ENCODE measurements at places on chromosomes 2 and 18.
A peak's percentile ranks its signal among the peaks of the same experiment; 100 is the strongest.

DNA sequence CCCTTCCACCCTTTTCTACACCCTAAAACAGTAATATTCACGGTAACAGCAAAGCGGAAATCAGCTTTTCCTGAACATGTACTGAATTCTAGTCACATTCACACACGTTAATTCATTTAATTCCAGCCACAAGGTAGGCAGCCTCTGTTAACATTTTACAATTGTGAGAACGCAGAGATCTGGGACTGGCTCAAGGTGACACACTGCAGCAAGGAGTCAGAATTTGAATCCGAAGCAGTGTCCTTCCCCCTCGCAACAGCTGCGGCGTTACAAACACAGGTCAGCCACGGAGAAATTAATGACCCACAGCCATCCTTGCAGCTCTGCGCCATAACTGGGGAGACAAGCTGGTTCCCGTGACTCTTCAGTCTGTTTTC, 818 bp upstream of the SLC20A1 start:
- DNase-seq: no peak

GRCh38 chr18:73503326-73503725, 635.5 kb upstream of the NETO1 start:
- DNase-seq: no peak

- DNase-seq: no peak
Observed at GRCh38 chr2:174965992-174966744, 39.0 kb downstream of the CHN1 start.

GRCh38 chr18:76913583-76913982, 91.2 kb downstream of the ZNF236 start:
- DNase-seq: no peak

DNA sequence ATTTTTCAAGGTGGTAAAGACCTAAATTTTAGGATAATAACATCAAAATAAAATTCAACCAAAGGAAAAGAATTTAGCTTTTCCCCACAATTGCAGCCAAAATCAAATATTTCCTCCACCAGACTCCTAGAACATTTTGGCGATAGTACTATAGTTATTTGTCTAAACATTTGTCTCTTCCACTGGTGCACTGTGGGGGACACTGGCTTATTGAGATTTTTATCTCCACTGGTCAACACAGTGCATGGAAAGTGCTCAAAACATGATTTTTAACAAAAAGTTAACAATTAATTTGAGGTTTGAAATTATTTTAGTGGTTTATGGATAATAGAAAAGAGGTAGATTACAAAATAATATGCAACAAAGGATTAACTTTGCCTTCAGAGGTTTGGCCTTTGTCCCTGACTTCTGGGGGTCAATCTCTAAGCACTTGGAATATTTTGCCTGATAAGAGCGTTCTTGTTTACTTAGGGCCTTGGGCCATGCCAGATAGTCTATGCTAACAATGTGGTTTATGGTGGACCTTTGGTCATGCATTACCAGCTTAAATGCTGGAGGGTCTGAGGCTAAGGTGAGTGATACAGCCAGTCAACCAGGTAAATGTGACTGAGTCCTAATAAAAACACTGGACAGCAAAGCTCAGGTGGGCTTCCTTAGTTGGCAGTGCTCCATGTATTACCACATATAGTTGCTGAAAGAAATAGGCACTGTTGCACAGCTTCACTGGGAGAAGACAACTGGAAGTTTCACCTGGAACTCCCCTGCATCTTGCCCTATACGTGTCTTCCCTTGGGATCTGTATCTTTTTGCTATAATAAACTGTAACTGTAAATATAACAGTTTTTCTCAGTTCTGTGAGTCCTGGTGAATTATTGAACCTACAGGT, 67.2 kb upstream of the SATB2 start:
- DNase-seq: no peak

DNA sequence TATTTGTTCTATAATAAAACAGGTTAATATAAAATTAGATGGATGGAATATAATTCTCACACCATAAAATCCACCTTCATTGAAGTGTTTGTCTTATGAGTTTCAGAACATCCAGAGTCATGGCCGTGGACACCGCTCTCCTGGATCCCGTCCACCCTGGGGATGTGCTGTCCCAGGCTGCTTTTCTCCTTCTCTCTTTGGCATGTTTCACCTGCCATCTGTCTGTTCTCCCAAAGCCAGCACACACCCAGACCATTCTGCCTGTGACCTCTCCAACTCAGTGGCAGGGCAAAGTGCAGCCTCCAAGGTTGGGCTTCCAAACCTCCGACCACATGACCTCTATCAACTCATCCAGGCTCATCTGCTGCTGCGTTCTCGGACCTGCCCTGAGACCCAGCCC, 104.7 kb downstream of the MYT1L start:
- DNase-seq: no peak

DNA sequence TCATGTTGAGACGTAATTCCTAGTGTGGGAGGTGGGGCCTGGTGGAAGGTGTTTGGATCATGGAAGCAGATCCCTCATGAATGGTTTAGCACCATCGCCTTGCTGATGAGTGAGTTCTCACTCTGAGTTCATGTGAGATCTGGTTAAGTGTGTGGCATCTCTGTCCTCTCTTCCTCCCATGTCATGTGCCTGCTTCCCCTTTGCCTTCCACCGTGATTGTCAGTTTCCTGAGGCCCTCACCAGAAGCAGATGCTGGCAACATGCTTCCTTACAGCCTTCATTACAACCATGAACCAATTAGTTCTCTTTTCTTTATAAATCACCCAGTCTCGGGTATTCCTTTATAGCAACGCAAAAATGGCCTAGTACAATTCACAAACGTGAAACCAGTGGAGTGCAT, 14.6 kb upstream of the MCM6 start:
- DNase-seq: no peak

- DNase-seq: no peak
Observed at GRCh38 chr2:218849721-218850120, 9.9 kb upstream of the WNT6 start.

GRCh38 chr2:136250131-136250530, 132.2 kb upstream of the CXCR4 start:
- DNase-seq: no peak

GRCh38 chr18:36296650-36297416, 680 bp upstream of the FHOD3 start:
- DNase-seq: peak; percentile 46

DNA sequence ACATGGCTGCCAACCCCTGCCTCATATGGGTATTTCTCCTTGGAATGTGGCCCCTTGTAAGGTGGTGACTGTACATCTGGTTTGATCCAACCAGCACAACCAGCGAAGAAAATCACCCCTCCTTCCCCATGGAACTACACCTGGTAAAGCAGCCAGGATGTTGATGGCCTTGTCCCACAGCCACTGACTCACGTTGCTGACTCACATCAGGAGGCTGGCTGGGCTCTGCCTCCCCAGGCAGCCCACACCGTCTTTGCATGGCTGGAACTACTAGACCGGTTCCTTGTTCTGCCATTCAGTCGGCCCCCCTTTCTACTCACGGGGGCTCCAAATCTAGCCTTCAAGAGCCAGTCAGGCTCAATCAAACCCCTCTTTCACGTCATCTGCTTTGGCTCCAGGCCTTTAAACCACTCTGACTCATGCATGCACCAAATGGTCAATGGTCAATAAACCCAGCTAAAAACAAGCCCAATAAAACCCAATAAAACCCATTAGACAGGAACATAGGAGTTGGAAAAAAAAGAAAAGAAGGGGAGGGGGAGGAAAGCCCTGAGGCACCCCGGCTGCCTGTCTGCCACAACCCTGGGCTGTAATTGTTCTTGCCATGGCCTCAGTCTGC, 114.8 kb downstream of the PLB1 start:
- peak; percentile 51 for DNase-seq

DNA sequence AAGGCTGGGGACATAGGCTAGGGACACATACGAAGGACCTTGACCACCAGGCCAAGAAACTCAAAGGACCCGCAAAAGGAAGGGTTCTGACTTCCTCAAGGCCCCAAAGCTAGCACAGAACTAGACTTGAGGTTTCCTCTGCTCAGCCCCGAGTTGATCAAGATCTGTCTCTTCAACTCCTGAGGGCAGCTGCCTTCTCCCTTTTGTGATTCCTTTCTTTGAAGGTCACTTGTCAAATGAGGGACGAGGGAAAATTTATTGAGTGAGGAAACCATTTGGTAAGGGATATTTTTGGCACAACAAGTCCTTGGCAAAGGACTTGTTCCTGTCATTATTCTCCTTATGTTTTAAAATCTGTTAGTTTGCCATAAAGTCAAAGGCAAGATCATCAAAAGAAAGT, 12.3 kb upstream of the ROCK2 start:
- no peak for DNase-seq

GRCh38 chr2:176039375-176039774, 37.3 kb upstream of the LNPK start:
- no peak for DNase-seq

DNA sequence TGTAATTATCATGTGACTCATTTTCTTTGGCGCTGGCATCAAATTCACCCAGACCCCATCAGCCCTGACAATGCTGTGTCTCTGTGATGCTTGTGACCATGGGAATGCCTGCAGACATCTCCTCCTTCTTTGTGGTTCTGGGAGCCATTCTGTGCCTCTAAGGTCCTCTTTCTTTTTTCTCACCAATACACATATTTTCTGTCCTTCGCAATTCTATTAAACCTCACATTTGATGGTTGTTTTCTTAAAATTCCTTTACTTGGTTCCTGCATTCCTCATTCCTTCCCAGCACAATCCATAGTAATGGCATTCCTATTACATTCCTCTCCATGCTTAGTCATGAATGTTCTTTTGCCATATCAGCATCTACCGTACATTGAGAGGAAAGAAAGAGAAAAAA, 375.3 kb downstream of the PIK3C3 start:
- no peak for DNase-seq

DNA sequence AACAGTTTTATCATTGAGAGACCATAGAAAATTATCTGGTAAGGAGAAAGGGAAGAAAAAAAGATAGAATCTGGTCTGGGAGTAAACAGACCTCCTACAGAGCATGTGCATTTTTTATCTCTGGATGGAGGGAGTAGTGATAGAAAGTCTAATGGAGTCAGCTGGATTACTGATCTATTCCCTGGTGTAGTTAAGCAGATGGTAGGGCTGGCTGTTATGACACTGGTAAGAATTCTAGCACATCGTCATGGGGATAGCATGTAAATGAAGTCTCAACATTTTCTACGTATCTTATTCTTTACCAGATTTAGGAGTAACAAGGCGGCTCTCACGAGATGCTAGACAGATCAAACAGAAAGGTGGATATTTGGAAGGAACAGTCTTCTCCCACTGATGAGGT, 407.4 kb downstream of the NRXN1 start:
- no peak for DNase-seq

DNA sequence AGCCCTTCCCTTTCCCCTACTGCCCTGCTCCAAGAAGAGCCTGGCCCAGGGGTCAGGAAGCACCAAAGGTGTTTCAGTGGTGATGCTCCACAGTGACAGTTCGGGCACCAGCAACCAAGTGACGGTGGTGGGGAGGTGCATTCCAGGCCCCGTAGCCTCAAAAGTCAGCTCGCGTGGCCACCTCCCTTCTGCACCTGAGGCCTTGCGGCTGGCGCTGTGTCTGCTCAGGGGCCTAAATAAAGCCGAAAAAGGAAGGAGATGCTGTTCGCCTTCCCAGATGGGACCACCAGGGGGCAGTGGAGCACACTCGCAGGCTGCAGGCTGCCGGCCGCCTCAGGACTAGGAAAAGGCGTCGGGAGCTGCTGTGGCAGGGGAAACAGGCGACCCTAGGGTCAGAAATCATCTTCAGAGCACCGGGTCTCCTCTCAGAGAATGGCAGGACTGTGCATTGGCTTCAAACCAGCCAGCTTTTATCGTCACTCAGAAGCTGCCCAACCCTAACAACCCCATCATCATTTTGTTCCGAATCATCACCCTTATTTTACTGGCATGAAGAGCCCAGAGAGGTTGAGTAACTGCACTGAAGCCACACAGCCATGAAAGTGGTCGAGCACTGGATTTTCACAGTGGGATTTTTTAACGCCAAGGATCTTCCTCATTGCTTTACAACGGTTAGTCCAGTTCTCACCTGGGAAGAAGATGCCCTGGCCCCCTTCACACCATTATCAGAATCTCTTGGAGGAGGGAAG, 213.0 kb upstream of the CELF4 start:
- DNase-seq: peak; percentile 18

- DNase-seq: no peak
Observed at GRCh38 chr2:12116228-12116750, 369.9 kb downstream of the LPIN1 start.

DNA sequence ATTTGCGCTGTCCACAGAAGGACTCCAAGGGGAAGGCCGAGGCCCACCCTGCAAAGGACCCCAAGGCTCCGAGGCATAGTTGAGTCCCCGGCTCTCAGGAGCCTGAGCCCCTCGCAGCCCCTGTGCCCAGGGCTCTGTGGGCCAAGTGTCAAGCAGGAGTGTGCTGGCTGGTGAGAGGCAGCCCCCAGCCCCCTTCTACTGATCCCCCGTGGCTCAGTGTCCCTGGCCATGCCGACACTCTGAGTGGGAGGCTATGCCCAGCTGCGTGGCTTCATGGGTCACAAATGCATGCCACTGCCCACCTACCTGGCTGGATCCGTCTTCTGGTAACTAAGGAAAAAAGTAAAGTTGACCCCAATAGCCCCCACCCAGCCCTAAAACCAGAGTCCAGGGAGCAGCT, 172.7 kb downstream of the TNS1 start:
- DNase-seq: no peak

DNA sequence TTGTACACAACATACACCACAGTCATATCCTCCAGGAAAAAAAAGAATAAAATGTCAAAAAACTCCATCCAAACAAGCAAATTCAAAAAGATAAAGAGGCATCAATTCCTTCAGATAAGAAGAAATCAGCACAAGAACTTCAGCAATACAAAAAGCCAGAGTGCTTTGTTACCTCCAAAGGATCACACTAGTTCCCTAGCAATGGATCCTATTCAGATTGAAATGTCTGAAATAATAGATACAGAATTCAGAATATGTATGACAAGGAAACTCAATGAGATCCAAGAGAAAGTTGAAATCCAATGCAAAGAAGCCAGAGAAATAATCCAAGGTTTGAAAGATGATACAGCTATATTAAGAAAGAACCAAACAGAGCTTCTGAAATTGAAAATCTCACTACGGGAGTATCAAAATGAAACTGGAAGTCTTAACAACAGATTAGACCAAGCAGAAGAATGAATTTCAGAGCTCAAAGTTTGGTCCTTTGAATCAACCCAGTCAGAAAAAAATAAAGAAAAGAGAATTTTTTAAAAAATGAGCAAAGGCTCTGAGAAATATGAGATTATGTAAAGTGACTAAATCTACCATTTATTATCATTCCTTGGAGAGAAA, 80.6 kb downstream of the TRABD2A start:
- no peak for DNase-seq

- DNase-seq: no peak
Observed at GRCh38 chr2:62478093-62478580, 27.9 kb downstream of the TMEM17 start.

GRCh38 chr2:155872396-155872795, 460.1 kb downstream of the NR4A2 start:
- DNase-seq: no peak
